T-cell (primary cell): ENCODE measurements at places on chromosomes 13 and 19.

DNA sequence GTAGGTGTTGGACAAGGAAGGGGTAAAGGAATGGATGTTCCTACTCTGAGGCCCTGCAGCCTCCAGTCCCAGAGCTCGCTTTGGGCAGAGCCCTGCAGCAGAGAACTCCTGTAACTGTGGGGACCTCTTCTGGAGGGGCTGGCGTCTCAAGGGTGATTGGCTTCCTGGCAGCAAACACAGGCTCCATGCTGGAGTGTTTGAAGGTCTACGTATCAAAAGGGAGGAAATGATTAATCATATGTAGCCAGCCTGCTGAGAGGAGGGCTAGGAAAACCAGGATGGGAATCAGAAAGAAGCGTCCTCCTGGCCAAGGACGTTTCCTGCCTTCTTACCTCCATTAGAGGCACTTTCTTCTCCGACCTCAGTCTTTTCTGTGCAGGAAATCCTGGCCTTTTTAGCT is 208.5 kb downstream of the TSHZ3 start:
- DNase-seq: no peak

DNA sequence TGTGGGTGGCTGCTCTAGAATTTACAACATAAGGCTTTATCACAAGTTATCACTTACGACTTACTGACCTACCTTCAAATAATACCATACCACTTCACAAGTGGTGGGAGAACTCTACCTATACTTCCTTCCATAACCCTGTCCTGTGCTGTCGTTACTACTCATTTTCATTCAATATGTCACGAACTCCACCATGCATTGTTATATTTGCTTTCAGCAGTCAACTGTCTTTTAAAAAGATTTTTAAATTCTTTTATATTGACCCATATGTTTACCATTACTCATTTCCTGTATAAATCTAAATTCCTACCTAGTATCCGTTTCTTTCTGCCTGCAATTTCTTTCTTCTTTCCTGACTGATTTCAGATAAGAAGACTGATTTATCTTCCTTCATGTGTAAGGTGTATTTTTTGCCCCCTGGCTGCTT is 200.0 kb downstream of the KLF12 start:
- no peak for DNase-seq

DNA sequence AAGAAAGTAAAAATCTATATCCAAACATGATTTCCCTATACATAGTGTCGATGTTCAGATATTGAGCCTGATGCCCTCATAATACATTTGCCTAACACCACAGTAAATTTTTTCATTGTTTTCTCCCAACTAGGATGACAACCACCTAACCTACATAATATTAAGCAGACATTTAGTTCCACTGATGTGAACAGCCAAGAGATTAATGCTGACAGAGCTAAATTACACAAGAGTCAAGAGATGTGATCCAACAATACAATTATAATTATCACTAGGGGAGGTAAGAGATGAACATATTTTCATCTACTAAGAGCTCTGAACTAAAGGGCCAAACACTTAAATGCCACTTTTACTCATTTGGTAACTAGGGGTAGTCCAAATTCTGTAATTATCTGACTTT is 145.9 kb downstream of the DACH1 start:
- no peak for DNase-seq

GRCh38 chr13:22915442-22916082 is 265.2 kb upstream of the SGCG start:
- DNase-seq: no peak

DNA sequence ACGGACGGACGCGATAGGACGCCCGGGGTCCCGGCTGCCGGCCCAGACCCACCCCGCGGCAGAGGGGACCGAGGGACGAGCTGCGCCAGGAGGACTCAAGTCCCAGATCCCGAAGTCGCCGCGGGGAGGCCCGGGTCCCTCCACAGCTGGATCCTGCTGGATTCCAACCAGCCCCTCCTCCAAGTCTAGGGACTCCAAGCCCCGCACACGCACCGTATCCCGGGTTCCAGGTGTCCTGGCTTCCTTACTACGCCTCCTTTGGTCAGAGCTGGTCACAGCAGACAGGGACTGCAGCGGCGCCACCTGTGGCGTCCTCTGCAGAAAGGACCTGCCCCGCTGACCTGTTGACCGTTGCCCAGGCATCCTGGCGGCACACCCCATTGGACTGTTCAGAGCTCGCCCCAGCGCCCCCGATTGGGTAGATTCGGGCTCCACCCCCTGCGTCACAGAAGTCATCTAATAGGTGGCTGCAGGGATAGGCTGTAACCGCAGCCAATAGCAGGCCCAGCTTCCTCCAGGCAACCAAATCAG is 29.0 kb upstream of the ZNF709 start:
- DNase-seq: no peak

DNA sequence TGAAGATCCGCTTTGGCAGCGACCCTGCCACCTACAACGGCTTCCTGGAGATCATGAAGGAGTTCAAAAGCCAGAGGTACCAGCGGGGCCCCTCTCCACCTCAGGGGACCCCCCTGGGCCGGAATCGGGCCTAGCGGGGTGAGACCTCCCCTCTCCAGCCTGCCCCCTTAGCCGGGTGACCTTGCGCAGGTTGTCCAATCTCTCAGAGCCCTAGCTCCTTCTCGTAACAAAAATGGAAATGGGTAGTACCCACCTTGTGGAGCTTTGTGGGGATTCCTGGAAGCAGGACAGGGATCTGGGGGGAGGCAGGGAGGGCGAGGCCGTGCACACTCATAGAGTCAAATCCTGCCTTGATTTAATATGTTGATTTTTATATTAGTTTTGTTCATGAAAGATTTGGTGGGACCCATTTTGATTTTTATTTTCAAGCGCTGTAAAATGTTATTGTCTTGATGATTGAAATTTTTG is 658 bp downstream of the SIN3B start:
- no peak for DNase-seq

GRCh38 chr13:34862311-34862710 is 79.8 kb upstream of the NBEA start:
- DNase-seq: no peak

- no peak for DNase-seq
Observed at GRCh38 chr19:1936916-1937610, 3.9 kb upstream of the CSNK1G2 start.

DNA sequence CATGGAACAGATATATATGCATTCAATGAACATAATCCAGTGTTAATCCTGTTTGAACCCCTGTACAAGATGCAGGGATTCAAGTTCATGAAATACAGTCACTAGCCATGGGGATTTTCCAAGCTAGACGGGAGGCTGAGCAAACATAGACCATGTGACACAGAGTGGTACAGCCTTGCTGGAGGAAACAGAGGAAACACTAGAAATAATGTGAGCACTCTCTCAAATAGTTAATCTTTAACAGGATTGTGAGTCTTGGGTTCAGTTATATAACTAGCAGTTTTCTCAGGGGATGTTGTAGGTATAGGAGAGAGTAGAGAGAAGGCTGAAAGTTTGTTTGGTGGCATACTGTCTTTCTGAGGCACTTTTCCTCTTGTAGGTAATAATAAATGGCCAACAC is 13.9 kb upstream of the LGALS16 start:
- no peak for DNase-seq

- no peak for DNase-seq
Observed at GRCh38 chr13:59413126-59413525, 750.6 kb downstream of the DIAPH3 start.

GRCh38 chr13:28976636-28977035 is 156.5 kb downstream of the MTUS2 start:
- DNase-seq: no peak

DNA sequence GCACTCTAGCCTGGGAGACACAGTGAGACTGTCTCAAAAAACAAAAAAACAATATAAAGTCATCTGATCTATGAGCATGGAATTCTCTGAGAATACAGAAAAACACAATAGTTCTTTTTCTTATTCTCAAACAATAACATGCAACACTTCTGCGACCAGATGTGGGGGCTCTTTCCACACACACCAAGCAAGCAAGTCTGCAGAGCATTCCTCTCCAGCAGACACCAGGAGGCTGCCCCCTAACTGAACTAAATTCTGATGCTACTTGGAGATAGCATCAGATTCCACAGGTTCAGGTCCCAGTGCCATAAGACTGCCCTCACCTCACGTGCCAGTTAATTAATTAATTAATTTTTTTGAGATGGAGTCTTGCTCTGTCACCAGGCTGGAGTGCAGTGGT is 27.7 kb downstream of the ZNF101 start:
- no peak for DNase-seq

- no peak for DNase-seq
Observed at GRCh38 chr19:43675269-43675879, 5.4 kb upstream of the PLAUR start.

DNA sequence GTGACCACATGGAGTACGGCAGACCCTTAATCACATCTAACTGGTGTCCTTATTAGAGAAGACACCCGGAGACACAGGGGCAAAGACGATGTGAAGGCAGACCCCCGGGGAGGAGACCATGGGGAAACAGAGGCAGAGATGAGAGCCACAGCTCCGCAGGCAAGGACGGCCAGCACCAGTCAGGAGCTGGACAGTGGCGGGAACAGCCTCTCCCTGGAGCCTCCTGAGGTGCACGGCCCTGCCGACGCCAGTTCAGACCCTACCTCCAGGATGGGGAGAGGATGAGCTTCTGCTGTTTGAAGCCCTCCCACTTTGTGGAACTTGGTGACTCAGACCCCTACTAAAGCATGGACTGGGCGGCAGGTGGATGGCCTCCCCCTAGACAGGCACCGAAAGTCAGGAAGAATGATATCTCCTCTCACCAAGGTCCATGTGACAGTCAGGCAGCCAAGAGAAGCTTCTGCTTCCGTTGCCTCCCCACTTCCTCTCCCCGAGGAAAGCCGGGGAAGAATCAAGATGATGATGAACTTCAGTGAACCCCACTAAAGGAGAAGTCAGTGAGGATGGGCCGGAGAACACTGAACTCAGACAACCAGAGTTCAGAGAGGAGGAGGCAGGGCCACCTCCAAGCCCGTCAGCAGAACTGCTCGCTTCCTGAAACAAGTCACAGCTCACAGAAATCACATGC is 25.4 kb downstream of the RAB20 start:
- no peak for DNase-seq

DNA sequence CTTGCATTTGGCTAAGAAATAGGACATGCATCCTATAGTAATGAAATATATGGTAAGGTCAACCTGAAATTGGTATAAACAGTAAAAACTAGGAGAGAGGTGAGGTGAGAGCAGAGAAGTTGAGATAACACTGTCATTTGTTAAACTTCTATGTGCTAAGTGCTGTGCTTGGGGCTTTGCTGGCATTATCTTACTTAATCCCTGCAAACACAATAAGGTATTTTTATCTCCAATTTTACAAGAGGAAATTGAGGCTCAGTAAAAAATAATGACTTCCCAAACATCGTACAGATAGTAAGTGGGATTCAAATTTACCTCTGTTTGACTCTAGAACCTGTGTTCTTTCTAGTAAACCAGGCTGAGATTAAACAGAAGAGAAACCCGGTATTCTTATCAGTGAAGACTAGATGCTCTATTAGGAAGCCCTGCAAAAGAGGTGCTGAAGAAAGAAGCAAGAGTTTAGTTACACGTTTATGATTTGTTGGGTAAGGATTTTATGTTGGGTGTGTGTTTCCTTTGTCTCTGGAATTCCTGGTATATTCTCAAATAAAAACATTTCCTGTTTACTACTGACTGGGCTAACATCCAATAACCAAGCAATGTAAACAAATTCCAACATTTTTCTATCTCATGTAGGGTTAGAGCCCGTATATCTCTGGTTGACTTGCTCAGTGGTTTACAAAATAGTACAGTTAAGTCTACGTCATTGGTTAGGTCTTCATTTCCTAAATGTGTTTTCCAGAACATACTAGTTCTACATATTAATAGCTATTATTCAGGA is 137.3 kb upstream of the FNDC3A start:
- no peak for DNase-seq

- DNase-seq: no peak
Observed at GRCh38 chr19:41939861-41940730, 11.8 kb upstream of the ERFL start.

DNA sequence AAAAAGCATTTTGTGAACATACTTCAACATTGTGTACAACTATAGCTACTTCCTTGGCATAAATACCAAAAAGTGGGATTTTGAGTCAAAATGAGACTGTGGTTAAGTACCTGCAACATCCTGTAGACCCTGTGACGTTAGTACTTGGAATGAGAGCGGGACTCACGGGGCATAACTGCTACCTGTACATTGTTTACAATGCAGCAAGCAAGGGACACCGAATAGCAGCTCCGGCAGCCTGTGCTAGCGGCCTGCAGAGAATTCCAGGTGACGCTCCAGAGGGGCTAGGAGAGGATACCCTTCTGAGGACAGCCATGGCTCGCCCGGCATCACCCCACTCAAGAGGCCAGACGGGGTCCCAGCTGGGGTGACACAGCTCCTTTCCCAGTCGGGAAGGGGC is 824 bp upstream of the ZNF331 start:
- DNase-seq: no peak

- DNase-seq: no peak
Observed at GRCh38 chr13:78133511-78133910, 214.9 kb upstream of the EDNRB start.

- DNase-seq: no peak
Observed at GRCh38 chr13:70703755-70704154, 595.5 kb upstream of the KLHL1 start.

DNA sequence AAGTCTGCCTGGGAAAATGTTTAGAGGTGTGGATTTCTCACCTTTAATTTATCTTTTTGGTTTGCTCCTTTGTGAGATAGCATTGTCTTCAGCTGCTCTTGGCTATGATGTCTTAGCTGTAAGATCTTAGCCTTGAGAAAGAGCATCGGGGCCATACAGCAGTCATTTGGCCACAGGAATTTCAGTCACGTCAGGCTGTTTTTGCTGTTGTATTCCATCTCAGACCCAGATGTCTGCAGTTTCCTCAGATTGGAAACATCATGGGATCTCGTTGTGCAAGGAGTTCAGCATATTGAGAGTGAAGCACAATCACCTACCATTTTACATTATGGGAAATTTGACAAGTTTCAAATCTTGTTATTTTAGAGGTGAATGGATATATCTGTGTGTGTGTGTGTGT is 89.3 kb upstream of the C1QTNF9B start:
- DNase-seq: no peak

DNA sequence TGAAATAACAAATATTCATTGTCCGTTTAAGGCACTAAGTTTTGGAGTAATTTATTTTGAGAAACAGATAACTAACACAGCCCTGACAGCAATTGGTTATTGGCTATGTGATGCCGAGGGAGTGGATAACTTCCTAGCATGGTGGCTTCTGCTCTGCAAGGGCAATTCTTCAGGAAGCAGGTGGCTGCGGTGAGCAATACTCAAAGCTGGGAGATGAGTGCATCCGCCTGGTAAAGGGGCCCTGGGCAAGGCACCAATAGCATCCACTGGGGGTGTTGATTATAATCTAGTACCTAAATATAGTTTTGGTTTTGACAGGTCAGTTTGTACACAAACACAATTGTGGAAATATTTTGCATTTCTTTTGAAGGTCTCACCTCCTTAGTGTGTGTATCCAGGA is 41.0 kb downstream of the CCDC70 start:
- DNase-seq: no peak

- DNase-seq: no peak
Observed at GRCh38 chr13:99516153-99516929, 15.1 kb downstream of the TM9SF2 start.
